ENCODE measurements at places on chromosomes 7 and 10.

DNA sequence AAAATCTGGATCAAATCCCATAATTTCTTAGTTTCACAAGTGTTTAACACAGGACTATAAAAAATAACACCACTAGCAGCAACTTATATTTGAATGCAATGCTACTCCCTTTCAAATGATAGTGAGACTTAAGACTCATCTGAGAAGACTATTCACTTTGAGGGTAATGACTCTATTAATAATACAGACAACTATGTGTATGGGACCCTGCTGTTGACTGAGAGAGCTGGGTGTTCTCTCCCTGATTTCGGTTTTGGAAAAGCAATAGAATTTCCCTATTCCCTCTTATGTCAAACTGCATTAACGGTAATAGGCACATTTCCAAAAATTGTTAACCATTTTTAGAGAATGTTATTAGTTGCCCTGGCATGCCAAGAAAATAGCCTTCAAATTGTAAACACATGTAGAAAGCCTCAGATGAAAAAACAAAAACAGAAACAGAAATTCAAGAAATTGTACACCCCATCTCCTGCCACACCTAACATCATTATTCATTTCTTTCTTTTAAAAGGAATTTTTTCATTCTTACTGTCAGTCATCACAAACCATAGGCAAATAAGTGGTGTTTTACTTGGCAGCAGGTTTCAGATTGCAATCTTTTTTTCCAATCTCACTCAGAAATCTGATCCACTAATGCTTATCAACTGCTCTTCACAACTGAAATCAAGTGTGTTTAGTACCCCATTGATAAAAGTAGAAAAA, 153.7 kb downstream of the TFPI2 start:
- peaks cover 27% of the 10 kb centered on the region for H3K27me3 ChIP-seq
- H3K36me3 ChIP-seq, result no peaks in the 10 kb centered on the region
- peaks cover 8% of the 10 kb centered on the region for H3K4me1 ChIP-seq

- peaks cover 17% of the 10 kb centered on the region for H3K4me1 ChIP-seq
- DNase-seq, result no peak
- no peak overlapping the region for H3K27ac ChIP-seq
- H3K36me3 ChIP-seq, result peaks cover 13% of the 10 kb centered on the region
These were observed 23.8 kb upstream of the GSDME start for GRCh38 chr7:24781106-24781505.

GRCh38 chr10:5606864-5607263, 59.5 kb downstream of the ASB13 start:
- H3K4me3 ChIP-seq, result no peak overlapping the region
- no peak for DNase-seq

GRCh38 chr7:40808378-40808942, 673.7 kb downstream of the SUGCT start:
- DNase-seq, result peak; percentile 24
- H3K27me3 ChIP-seq, result no peaks in the 10 kb centered on the region
- H3K27ac ChIP-seq, result peak overlapping the region; percentile 60
- H3K4me1 ChIP-seq, result no peaks in the 10 kb centered on the region
- no peak overlapping the region for H3K4me3 ChIP-seq

DNA sequence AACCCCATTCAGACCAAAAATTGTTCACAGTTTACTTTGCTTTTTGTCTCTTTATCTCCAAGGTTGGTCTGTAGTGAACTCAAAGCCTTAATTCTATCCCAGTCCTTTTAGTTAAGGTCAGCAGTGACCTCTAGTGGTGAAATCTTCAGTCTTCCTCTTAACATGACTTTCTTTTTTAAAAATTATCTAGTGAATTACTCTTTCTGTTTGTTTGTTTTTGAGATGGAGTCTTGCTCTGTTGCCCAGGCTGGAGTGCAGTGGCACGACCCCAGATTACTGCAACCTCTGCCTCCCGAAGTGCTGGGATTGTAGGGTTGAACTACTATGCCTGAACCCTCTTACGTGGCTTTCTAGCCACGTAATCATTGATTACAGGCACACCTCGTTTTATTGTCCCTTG, 25.0 kb downstream of the ZNF487 start:
- no peaks in the 10 kb centered on the region for H3K4me1 ChIP-seq
- no peak overlapping the region for H3K27ac ChIP-seq
- H3K27me3 ChIP-seq, result no peaks in the 10 kb centered on the region
- no peak overlapping the region for H3K4me3 ChIP-seq
- DNase-seq, result peak; percentile 83

GRCh38 chr10:97399843-97400545, 1.1 kb downstream of the RRP12 start:
- peak; percentile 82 for DNase-seq
- H3K4me1 ChIP-seq, result no peaks in the 10 kb centered on the region
- H3K27me3 ChIP-seq, result no peaks in the 10 kb centered on the region
- peak overlapping the region; percentile 98 for H3K27ac ChIP-seq

- peaks cover 43% of the 10 kb centered on the region for H3K27me3 ChIP-seq
- peaks cover 9% of the 10 kb centered on the region for H3K4me1 ChIP-seq
- DNase-seq, result peak; percentile 18
- no peak overlapping the region for H3K4me3 ChIP-seq
These were observed 375.2 kb downstream of the RPS24 start for GRCh38 chr10:78408671-78409472.

- no peak overlapping the region for H3K4me3 ChIP-seq
- H3K27me3 ChIP-seq, result peaks cover 54% of the 10 kb centered on the region
These were observed 312.4 kb upstream of the CACNA2D1 start for GRCh38 chr7:82755705-82756551.

DNA sequence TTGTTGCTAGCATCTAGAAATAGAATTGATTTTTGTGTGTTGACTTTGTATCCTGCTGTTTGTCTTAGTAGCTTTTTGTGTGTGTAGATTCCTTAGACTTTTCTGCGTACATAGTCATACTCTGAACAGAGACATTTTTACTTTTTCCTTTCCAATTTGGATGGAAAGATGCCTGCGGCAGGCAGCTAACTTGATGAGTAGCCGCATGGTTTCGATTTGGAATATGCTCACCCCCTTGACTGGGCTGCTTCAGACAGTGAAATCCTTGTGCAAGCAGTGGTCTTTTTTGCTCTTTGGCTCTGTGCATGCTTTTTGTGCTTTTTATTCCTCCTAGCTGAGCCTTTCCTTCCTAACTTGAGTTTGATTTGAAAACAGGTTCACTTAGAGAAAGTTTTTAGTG, 71.8 kb downstream of the HHEX start:
- no peak for DNase-seq
- H3K27me3 ChIP-seq, result no peaks in the 10 kb centered on the region
- no peak overlapping the region for H3K4me3 ChIP-seq

DNA sequence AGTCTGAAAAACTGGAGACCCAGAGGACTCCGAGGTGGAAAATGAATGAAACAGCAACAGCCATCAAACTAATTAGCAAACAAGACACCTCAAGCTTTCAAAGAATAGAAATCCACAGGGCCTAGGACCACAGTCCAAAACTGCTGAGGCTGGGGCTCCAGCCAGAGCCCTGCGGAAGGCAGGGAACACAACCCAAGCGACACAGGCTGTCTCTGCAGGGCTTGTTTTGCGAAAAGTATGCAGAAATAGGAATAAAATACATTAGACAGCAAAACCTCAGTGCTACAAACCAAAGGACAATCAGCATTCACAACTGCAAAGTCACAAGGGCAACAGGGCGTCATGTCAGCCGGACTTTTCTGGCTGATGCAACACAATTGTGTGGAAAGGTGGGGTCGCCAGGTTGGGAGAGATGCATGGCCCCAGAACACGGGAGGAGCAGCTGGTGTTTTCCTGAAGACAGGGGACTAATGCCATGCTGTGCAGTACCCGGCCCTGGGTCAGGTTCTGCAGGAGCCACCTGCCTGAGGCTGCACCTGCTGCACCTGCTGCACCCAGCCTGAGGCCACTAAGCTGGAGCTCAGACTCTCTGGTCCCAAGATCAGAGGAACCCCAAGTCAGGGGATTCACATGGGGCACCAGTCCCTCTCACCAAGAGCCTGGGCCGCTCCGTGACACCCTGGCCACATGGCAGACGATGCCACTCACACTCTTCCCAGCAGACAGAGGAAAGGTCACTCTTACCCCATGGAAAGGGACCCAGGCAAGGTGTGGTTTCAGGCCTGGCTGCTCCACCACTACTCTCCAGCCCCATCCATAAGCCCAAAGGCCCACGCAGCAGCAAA, 74.2 kb downstream of the MAD1L1 start:
- DNase-seq, result no peak
- H3K4me3 ChIP-seq, result no peak overlapping the region
- H3K27ac ChIP-seq, result no peak overlapping the region
- no peaks in the 10 kb centered on the region for H3K36me3 ChIP-seq
- no peaks in the 10 kb centered on the region for H3K27me3 ChIP-seq
- H3K4me1 ChIP-seq, result no peaks in the 10 kb centered on the region

DNA sequence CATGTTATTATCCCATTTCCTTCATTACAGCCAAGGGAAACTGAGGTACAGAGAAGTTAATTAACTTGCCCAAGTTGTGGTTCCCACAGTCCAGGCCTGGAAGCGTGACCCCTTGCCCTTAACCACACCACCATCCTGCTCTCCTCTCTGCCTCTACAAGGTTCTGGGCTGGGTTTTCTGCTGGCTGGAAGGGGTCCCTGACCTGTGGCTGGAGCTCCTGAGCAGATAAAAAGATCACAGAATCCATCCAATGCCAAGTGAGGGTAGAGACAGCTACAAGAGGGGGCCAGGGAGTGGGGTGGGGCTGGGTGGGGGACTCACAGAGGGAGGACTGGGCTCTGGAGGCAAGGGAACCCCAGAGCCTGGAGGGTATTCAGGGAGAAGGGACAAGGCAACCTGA, 9.7 kb downstream of the ASB10 start:
- H3K36me3 ChIP-seq, result no peaks in the 10 kb centered on the region
- H3K27me3 ChIP-seq, result peaks cover 87% of the 10 kb centered on the region
- H3K4me3 ChIP-seq, result no peak overlapping the region
- no peak for DNase-seq
- no peaks in the 10 kb centered on the region for H3K4me1 ChIP-seq

All from MCF 10A (cell line).